ENCODE measurements at places on chromosomes 3 and 15.

- DNase-seq: no peak
Measured at GRCh38 chr3:187935623-187936156, 190.4 kb upstream of the BCL6 start.

GRCh38 chr15:25345943-25346342, 92.9 kb downstream of the UBE3A start:
- DNase-seq: no peak

DNA sequence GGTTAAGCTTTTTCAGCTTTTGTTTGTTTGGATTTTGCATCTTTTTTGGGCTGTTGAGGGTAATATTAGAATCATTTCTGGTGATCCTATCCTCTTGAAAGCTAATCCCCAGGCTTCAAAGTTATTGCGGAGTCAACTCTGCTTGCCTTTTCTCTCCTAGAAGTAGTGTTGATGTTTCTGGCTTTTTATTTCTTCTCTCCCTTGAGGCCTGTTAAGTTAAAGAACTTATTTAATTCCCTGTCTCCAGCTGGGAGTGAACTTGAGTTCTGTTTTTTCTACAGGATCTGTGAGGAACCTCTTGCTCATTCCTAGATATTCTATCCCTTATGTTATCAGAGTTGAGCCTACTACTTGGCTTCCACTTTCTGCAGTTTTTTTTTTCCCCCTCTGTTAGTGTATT, 34.1 kb upstream of the CACNA1D start:
- no peak for DNase-seq

DNA sequence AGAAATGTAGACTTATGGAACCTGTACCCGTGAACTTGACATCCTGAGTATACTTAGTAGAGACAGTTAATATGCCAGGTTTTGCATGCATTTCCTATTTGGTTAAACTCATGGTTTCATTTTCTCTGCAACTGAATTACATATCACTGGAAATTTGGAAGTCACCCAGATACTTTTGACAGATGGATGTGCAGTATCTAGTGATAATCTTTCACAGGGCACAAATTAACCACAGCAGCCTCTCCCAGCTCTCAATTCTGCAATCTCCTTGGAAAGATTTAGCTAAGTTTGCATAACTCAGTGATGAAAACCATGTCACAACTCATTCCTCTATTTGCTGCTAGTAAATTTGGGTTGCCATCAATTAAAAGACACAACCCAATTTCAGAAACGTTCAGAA, 162.3 kb upstream of the TPM1 start:
- DNase-seq: no peak

- no peak for DNase-seq
Measured at GRCh38 chr3:198112031-198112430, 152.0 kb downstream of the LMLN start.

- no peak for DNase-seq
Measured at GRCh38 chr3:45252826-45253225, 26.7 kb upstream of the TMEM158 start.

- DNase-seq: no peak
Measured at GRCh38 chr3:11591002-11591355, 52.7 kb downstream of the VGLL4 start.

DNA sequence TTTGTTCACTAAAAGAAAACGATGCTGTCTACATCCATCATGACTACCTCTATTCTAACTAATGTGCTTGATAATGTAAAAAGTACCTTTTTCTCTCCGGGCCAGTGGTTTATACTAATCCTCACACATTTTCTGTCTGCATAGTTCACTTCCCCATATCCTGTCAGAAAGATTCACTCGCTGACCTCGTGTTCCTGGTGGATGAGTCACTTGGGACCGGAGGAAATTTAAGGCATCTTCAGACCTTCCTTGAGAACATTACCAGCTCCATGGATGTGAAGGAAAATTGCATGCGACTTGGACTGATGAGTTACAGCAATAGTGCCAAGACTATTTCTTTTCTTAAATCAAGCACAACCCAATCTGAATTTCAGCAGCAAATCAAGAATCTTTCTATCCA, 33.8 kb downstream of the COL6A5 start:
- no peak for DNase-seq

DNA sequence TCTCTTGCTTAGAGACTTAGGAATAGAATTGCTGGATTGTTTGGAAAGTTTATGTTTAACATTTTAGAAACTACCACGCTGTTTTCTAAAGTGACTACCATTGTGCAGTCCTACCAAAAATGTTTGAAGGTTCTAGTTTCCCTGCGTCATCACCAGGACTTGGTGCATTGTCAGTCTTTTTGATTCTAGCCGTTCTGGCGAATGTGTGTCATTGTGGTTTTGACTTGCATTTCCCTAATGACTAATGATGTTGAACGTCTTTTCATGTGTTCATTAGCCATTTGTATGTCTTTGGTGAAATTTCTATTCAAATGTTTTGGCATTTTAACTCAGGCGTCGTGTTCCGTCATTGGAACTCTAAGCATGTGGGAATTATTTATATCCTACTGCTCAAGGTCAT, 58.0 kb downstream of the CHD2 start:
- DNase-seq: no peak

DNA sequence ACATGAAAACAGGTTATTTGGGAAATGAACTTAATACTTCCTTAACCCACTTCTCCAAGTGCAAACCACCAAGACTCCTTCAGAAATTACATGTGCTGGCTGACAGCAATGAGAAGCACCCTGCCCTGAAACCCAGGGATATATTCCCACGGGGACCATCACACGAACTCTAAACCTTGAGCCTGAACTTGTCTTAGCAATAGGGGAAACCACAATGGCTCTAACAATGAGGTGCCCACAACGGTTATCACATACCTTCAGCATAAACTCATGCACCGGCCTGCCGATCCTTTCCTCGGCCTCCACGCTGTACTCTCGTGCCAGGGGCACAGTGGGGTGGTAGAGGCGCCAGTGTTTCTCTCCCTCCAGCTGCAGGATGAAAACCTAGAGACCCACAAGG, 13.4 kb downstream of the RIOX2 start:
- no peak for DNase-seq

GRCh38 chr3:42855547-42856380, 19.9 kb downstream of the CYP8B1 start:
- DNase-seq: no peak

DNA sequence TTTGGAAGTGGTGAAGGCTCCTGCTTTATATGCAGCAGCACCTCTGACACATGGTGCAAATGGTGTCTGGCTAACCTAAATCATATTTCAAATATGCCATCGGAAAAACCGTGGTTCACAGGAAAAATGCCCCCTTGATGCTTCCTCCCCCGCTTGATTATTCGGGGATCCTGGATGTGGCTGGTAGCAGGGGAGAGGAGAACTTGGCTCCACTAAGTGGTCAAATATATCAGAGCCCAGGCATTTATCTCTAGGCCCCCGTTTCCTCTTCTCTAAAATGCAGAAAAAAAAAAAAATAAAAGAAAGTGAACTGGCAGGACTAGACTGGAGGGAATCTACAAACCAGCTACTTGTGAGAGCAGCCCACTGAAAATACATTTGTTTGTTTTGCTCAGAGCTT, 18.2 kb upstream of the ATP2B2 start:
- DNase-seq: no peak

- no peak for DNase-seq
Measured at GRCh38 chr3:15121936-15122335, 23.0 kb upstream of the RBSN start.

DNA sequence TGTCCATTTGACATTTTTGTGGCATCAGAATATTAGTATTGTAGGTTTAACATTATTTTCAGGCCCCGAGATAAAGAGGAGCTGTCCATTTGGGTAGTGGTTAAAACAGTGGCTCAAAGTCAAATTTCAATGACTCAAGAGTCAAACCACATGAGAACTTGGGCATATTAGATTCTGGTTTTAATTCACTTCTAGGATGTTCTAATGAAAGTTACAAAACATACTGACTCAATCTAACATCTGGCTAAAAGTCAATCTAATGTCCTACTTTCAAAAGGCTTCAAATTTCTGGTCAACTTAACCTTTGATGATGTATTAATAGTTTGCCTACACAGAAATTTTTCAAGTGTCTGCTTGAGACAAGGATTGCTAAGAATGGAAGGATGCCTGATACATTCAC, 112.4 kb downstream of the ABI3BP start:
- no peak for DNase-seq

DNA sequence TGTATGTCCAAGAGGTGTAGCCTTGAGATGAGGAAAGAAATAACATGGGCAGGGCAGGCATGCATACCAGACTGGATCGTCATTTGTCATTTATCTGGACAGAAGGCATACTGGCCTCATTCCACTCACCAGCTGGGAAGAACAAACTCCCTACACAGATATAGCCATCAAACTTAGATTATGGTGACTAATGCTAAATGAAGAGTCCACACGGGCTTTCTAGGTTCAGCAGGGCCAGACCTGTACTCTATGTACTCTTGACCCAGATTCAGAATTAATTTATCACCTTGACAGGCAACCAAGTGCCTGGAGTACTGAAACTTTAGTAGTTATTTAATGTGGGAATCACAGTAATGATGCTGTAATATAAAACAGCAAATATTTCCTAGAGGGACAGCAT, 164.3 kb upstream of the IL12A start:
- peak; percentile 33 for DNase-seq

GRCh38 chr3:126621171-126621570, 33.8 kb downstream of the TXNRD3 start:
- peak; percentile 8 for DNase-seq

GRCh38 chr3:130384476-130385025, 39.1 kb downstream of the COL6A5 start:
- DNase-seq: no peak

DNA sequence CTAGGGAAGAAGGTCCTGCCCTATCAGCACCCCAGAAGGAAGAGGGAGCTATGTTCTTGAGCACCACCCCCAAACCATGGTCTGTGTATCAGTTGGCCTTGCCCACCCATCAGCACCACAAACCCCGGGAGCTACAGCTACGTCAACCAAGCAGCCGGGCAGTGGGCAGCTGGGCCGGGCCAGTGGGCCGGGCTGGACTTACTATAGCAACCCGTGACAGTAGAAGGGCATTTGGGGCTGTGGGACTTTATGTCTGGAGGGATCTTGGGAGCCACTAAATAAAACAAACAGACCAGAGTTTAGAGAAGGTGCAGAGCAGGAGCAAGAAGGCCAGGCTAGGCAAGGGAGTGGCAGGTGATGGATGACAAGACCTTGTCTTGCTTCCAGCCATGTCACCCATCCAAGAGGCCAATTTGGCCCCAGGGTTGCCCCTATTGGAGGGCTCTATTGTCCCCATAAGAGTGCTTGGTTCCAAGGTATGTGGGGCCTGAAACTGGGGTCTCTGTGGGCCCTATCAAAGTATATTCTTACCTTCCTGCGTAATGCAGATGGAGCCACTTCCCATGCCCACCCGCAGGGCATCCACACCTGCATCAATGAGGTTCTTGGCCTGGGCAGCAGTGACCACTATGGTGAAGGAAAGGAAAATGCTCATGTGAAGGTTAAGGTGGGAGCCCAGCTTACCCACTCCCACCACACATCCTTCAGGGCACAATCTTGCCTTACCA, 3.2 kb downstream of the IMPDH2 start:
- no peak for DNase-seq

DNA sequence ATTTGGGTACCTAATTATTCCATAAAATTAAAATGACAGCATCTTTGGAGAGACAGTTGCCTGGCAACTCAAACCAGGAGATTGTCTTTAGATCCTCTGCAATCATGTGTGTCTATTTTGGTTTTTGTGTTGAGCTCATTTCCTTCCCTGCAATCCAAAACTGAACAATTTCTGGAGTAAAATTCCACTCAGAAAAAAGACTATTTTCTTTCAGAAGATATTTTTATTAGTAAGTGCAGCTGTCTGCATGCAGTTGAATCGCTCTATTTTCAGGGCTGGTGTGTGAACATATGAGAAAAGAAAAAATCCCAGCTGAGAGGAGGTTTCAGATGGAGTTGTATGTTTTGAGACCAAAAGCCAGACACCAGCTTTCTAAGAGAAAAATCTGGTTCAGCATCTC, 41.9 kb upstream of the DYNC1LI1 start:
- no peak for DNase-seq

DNA sequence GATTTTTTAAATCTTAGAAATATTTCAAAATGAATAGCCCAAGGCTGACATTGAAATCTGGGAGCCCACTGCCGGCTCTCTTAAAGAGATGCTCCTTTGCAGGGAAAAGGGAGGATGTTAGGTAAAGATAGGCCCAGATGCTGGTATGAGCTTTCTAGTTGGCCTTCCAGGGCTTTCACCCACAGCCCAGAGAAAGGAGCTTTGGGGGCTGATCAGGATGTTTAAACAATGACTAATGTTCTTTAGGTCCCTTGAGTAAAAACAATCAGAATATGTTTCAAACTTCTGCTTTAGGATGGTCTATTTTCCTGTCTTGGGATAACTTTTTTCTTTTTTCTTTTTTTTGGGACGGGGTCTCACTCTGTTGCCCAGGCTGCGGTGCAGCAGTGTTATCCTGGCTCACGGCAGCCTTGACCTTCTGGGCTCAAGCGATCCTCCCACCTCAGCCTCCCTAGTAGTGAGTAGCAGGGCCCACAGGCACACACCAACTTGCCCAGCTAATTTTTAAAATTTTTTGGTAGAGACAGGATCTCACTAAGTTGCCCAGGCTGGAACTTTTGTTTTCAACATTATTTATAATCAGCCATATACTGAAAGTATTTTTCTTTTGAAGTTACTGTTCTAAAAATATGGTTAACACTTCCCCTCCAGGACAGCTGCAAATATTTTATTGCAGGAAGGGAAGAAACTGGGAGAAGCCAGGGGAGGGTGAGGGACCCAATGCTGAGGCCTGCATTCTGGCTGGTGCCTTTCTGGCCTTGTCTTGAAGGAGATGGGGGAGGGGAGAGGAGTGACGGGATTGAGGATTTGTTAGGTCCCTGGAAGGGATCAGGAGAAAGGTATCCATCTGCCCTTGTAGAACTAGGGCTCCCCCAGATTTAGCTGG, 70.1 kb downstream of the TRAK1 start:
- DNase-seq: no peak

DNA sequence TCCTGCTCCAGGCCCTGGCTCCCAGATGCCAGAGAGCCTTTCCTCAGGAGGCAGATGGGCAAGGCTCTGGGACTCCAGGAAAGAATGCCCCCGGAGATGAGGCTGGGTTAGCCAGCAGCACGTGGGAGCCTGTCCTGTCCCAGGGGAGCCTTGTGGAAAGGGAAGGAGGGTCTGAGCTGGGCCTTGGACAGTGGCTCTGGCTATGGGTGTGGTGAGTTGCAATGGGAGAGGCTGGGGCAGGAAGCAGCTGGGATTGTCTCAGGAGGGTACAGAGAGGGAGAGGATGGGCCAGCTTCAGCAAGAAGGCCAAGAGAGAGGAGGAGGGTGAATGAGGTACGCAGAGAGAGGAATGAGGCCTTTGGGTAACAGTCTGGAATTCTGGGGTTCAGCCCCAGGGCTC, 17.4 kb upstream of the CACNA2D2 start:
- no peak for DNase-seq

Measured in T1000 (cell line).